ENCODE measurements at places on chromosomes 3 and 15.

DNA sequence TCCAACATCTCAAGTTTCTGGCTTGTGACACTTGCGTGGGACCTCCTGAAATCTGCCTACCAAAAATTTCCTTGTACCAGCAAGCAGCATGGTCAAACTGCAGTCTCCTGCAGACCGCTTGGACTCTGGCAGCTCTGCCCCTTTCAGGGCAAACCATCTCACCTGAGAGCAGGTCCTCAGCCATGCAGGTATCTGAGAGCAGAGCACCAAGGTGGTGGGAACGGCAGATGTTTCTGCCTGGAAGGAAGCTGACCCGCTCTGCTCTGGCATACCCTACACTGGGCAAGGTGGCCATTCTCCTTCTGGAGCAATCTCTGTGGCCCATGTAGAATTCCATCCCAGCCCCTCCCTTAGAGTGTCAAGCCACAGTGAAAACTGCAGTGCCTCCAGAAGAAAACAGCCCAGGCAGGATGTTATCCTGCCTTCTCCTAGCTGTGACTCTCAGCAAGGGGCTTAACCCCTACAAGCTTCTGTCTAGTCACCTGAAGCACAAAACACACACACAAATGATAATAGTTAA, 21.6 kb downstream of the MESD start:
- DNase-seq, result no peak

DNA sequence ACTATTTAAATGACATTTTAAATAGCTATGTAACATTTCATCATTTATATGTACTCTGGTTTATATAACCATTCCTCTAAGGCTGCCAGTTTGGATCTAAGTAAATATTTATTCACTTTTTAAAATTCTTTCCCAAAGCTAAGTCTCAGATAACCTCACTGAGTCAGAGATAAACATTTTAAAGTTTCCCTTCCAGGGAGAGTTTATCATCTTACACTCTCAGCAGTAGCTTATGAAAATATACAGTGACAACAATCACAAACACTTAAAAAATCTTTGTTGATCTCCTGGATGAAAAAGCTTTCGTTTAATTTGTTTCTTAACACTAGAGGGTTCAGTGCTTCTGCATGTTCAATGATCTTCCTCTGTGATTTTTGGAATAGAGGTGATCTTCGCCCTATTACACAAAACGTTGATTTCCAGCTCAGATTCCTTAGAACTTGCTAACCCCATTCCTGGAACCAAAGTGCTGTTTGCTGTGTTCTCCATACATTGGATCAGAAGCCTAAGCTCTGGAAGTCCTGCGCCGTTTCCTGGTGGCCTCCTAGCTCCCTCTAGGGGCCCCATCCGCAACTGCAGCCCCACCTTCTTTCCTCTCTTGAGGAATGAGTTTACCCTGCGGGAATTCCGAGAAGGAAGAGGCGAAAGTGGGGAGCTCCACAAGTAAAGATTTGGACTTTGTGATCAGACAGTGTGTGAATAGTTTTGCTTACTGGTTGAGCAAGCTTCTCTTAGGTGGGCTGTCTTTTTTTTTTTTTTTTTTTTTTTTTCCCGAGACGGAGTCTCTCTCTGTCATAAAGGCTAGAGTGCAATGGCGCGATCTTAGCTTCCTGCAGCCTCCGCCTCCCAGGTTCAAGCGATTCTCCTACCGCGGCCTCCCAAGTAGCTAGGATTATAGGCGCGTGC, 29.3 kb upstream of the SACM1L start:
- DNase-seq, result peak; percentile 43

- no peak for DNase-seq
These were observed 22.8 kb upstream of the NOX5 start for GRCh38 chr15:68991723-68992122.

DNA sequence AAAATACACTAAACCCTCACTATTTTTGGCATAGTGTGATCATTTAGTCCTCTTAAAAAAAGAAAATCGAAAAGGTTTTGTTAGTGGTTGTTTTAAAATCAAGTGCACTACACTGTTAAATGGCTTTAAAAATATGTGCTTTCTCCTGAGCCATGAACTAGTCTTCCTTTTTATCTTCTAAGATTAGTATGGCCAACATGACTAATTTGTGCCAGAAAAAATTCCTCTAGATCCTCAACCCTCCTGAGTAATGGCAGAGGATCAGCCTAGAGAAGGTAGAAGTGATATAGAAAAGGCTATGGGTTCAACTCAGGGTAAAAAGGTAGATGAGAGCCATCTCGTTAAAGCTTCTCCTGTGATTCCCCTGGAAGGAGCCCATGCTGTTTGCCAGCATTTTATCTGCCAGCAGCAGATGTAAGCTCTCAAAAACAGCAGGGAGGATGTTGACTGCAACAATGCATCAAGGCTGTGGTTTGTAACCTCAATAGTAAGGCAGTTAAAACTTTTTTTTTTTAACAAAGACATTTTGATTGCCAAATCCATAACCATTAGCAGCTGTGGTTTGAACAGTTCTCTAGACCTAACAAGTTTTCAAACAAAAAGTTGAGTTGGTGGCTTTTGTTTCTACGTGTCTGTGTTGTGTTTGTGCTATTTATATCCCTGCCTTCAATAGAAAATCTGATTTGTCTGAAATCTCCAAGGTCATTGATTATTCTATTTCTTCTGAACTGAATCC, 30.2 kb upstream of the ZNF609 start:
- peak; percentile 19 for DNase-seq

GRCh38 chr15:55897560-55898336, 95.7 kb downstream of the NEDD4 start:
- DNase-seq, result no peak

- no peak for DNase-seq
These were observed at the start of gene LRRK1 for GRCh38 chr15:100918690-100919480. Gene LRRK1, plus strand, starts transcription at chr15:100919357. Its CDS starts 5,276 bp downstream, at chr15:100924633.

DNA sequence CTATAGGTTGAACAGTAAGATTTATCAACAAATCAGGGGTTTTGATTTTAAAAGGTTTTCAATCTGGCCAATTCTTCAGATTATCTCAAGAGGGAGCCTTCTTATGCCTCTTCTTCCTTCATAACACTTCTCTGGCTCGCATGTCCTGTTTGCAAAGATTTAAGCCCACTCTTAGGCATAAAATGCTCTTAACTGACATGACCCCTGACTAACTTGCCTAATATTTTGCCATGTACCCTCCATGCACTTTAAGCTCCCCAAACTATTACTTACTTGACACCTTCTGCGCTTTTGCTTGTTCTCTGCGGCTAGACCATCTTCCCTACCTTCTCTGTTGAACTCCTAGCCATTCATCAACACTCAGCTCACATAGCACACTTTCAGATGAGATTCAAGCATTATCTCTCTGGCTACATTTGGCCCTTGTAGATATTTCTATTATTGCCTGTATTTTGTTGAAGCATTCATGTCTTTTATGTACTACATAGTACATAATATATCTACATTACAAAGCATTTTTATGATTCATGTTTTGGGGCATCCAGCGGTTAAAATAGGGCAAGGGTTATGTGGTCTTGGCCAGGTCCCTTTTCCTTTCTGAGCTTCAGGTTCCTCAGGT, 1.0 kb upstream of the ARIH1 start:
- no peak for DNase-seq

- DNase-seq, result no peak
These were observed 3.3 kb downstream of the ARL6IP5 start for GRCh38 chr3:69088063-69088462.

GRCh38 chr3:19060404-19060803, 87.9 kb upstream of the KCNH8 start:
- no peak for DNase-seq

GRCh38 chr3:99534951-99535704, 103.3 kb upstream of the COL8A1 start:
- DNase-seq, result no peak

DNA sequence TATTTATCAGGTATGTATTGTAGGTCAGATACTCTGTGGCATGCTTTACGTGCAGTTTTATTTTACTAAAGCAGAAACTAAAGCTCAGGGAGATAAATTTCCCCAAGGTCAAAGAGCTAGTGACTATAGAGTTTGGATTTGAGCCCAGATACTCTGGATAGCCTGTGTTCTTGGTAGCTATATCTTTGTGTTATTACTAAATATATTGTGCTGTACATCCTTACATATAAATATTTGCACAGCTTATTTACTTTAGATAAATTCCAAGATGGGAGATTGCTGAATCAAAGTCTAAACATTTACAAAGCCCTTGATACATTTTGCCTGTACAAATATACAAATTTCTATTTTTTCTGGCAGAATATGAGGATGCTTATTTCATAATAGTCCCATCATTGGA, 660.9 kb upstream of the NAALADL2 start:
- DNase-seq, result no peak

Measured in activated CD8-positive, alpha-beta memory T cell treated with anti-CD3 and anti-CD28 coated beads, Interleukin-2, amount 50 U/mL, for 4 hours (primary cell).